ENCODE measurements at places on chromosomes 5 and 9.

- ATAC-seq: no peak
Measured at GRCh38 chr9:24899463-24899862, 353.8 kb upstream of the IZUMO3 start.

- ATAC-seq: peak; percentile 38
Measured at GRCh38 chr9:72396247-72397091, 31.5 kb upstream of the ZFAND5 start.

- peak; percentile 13 for ATAC-seq
Measured at GRCh38 chr5:170293273-170293672, 4.3 kb downstream of the LCP2 start.

DNA sequence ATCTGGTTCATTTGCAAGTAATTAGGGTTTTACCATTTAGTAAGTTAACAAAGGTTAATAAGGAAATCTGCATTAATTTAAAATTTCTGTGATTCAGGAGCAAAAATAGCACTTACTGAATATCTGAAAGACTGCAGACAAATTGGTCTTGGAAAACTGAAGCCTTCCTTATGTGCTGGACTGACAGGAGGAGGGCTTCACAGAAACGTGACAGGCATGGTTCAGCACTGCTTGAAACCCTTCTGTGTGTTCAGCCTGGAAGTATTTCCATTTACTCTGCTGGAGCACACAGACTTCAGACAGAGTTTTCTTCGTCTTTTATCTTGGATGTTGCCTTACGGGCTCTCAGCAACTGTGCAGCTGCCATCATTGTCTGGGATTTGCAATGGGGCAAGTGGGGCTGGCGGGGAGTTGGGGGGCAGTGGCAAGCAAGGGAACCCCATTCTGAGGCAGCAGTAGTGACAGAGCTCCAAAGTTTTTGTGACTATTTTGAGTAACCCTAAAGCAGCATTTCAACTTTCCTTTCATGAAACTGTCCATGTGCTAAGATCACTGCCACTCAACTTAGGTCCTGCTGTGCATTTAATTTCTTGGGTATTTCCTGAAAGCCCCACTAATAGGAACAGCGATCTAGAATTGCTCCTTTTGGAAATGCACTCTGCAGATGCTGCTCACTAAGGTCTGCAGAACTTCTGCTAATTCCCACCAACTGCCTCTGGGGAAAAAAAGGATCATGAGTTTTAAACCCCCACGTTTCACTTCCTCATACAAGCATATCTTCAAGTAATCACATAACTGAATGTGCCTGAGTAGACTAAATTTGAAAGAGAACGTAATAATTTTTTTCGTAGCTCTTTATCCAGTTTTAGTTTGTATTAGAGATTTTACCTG lies 56.6 kb downstream of the KCNN2 start:
- ATAC-seq: no peak

DNA sequence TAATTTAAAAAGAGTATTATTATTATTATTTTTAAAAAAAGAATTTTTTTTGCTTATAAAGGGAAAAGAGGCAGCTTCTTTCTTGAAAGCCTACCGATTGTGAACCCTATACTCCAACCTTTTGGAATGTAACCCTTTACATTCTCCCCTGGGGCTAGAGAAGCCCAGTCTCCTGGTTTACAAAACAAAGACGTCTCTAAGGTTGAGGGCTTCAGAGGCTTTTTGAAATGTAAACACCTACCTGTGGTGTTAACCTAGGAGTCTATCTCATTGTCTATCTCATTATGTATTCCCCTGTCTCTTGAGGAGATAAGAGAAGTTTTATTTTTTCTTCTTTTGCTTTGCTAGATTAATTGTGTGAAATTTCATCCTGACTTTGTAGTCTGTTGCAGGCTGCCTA lies 4.7 kb downstream of the TNFSF8 start:
- no peak for ATAC-seq

GRCh38 chr5:72285424-72285821 lies 34.6 kb downstream of the MRPS27 start:
- no peak for ATAC-seq

- ATAC-seq: no peak
Measured at GRCh38 chr9:129469188-129469987, 151.5 kb downstream of the C9orf50 start.

- ATAC-seq: no peak
Measured at GRCh38 chr5:87210743-87211142, 56.9 kb upstream of the RASA1 start.

DNA sequence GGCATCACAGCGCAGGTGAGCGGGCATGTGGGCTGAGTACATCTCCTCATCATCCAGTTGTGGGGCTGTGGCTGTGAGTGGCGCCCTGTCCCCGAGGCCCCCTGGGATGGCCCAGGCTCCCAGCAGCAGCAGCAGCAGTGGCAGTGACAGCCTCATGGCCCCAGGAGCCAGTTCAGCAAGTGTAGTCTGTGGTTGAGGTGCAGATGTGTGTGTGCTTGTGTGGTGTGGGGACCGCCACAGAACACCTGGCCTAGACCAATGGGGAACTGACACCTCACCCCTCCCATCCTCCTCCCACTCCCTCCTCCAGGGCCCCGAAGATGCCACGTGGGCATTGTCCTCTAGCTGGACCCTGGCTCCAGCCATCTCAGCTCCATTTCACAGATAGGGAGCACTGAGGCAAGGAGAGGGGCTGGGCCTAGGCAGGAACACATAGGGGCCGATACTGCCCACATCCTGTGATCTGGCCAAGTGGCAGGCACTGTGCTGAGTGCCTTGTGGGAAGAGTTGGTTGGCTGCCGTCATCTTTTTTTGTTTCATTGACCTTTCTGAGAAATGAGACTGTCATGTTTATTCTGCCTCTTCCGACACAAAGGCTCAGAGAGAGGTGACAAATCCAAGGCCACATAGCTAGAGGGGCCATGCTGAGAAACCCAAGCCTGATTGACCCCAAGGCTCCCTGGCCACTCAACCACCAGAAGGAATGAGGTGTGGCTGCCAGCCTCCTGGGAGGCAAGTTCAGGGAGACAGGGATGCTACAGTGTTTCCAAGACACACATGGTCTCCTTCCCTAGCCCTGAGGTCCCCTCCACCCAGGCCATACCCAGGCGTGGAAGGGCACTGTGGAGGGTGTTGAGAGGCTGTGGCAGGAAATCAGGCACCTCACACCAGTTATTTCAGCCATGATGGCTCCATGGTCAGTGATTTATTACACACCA lies at the start of gene MZB1:
Gene MZB1, minus strand, starts transcription at position 213 of the 938 bp plus-strand sequence. Its CDS starts 57 bp downstream, at position 156.
- ATAC-seq: peak; percentile 55

GRCh38 chr5:122532035-122532434 lies 220.0 kb downstream of the SNCAIP start:
- no peak for ATAC-seq

DNA sequence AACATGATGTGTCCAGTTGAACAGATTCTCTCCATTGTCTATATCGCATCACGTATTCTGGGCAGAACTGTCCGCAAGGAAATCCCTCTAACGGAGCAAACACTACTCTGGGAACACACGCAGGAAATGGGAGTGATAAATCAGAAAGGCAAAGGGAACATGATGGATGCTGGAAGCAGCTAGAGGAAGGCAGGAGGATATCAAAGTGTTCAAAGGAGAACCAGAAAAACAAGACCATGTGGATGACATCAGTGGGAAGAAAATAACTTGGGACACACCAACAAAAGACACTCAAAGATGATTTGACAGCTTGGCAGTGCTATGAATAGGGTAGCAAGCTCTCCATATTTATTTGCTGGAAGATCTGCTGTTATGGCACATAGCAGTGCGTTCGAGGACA lies 142.9 kb downstream of the PLK2 start:
- ATAC-seq: no peak

- no peak for ATAC-seq
Measured at GRCh38 chr5:74995926-74996325, 56.4 kb downstream of the GCNT4 start.

- no peak for ATAC-seq
Measured at GRCh38 chr9:106314476-106314875, 548.5 kb upstream of the ZNF462 start.

DNA sequence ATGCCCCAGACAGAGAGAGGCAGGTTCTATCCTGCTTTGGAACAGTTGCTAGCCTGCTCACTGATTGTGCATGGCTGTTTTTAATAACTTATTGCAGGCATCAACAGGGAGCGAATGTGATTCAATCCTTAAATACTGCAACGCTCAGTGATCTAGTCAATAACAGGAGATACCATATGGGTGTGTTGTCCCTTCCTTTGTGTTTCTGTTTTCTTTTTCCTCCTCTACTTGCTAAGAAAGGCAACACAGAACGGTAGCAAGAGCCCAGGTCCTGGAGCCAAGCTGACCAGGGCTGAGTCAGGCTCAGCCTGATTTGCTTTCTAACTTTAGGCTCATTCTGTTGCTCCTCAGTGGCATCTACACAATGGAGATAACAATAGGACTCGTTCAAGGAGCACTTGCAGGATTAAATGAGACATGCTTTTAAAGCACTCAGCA lies 98.6 kb upstream of the EQTN start:
- no peak for ATAC-seq

- no peak for ATAC-seq
Measured at GRCh38 chr5:148730270-148730669, 75.9 kb upstream of the HTR4 start.

DNA sequence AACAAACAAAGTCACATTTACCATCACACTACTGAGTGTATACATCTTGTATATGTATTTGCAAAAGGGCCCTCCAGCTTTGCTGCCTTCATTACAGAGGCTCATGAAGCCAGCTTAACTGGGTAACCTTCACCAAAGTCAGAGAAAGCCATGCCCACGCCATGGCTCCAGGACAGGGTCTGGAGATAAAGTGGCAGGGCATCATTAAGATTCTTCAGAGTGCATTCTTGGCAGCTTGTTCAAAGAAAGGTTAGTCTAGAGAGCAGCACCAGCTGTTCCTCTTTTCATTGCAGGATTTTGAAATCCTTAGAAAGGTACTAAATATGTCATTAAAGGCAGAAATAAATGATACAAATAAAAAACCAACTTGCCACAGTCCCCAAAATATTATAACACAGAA lies 333.2 kb downstream of the NDUFS4 start:
- ATAC-seq: no peak

DNA sequence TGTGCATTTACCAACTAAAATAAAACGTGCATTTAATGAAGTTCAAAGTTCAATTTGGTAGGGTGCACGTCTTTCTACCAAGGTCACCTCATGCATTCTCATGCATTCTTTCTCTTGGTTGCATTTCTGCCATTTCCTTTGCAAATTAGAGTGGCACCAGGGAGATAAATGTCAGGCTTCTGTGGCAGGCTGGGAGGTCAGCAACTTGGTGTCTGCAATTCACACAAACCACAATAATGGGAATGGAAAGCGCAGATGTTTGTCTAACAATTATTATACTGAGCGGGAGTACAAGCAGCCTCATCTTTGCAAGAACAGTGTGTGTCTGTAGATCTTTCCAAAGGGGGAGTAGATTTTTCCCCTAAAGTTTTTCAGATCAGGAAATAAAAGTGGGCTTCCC lies 411.7 kb downstream of the DMRT2 start:
- ATAC-seq: no peak

GRCh38 chr5:94240596-94240992 lies 377.8 kb downstream of the KIAA0825 start:
- no peak for ATAC-seq

DNA sequence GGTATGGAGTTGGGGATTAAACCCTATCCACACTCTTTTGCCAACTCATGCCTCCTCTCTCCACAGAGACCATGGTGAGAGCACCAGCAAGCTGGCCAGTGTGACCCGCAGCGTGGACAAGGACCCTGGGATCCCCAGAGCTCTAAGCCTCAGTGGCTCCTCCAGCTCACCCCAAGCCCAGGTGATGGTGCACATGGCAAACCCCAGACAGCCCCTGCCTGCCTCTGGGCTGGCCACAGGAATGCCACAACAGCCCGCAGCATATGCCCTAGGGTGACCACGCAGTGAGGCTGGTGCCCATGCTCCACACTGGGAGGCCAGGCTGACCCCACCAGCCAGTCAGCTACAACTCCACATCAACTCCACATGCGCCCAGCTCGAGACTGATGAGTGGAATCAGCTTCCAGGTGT lies 11.5 kb upstream of the CARD19 start:
- no peak for ATAC-seq

GRCh38 chr5:128782446-128782845 lies 182.8 kb upstream of the SLC27A6 start:
- no peak for ATAC-seq

DNA sequence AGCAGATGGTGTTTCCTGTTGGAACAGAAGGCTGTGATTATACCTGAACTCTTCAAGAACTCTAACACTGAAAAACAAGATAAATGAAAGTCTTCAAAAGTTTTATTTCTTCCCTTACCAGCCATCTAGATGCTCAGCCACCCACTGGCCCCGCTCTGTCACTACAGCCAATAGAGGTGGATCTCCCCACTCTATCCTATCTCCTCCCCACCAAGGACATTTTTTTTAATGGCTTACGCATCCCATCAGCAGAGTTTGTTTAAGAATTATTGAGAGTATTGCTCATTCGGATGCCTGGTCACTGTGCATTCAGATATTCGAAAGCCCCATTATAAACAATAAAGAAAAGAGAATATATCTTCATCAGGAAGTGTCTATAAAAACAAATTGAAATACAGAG lies 159.4 kb downstream of the RASEF start:
- no peak for ATAC-seq

DNA sequence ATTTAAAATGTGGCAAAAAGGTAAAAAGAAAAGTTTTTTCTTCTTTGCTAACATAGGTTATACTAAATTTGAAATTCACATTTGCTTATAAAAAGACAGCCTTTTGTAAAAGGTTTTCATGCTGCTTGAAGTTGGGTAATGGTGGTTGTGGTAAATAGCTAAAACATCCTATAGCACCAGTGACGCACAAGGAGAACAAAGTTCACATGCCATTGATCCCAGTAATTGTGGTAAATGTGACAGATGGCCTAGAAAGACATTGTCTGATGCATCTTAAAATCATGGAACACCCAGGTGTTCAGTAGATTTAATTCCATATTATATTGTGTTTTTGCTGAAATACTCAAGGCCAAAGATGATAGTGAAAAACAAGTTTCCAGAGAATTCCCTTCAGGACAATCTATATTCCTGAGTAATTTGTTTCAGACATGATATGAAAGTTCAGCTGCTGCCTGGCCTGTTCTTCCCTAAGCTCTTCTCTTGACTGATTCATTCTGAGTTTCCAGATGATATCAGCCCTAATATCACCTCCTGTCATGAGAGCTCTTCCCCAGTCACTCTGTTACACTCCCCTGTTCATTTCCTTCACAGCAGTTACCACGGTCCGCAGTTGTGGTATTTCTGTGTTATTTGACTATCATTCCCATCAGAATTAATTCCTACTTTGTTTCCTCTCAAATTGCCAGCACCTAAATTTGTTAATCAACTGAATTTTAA lies 4.6 kb upstream of the FBXL17 start:
- no peak for ATAC-seq

GRCh38 chr9:69120380-69121154 lies 53.5 kb upstream of the TJP2 start:
- no peak for ATAC-seq
